Activated gamma-delta T cell (primary cell): ENCODE measurements at places on chromosomes 1 and 21.

- no peak for DNase-seq
Measured at GRCh38 chr1:188365874-188366273, 1537.1 kb downstream of the PLA2G4A start.

DNA sequence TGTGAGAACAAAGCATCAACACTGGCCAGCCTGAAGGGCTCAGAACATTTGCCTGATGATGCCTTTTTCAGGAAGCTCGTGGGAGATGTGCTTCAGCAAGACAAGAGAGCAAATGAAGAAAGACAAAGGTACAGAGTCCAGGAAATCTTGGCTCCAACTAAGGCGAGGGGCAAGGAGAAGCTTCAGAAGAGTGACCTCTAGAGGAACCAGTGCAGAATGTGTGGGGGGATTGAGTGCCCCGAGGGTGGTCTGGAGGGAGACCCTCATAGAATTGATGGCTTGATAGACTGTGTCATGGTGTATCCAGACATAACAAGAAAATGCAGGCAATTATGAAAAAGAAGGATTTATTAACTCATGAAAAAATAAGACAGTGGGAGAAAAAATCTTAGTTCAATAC lies 15.3 kb upstream of the NLRP3 start:
- no peak for DNase-seq

DNA sequence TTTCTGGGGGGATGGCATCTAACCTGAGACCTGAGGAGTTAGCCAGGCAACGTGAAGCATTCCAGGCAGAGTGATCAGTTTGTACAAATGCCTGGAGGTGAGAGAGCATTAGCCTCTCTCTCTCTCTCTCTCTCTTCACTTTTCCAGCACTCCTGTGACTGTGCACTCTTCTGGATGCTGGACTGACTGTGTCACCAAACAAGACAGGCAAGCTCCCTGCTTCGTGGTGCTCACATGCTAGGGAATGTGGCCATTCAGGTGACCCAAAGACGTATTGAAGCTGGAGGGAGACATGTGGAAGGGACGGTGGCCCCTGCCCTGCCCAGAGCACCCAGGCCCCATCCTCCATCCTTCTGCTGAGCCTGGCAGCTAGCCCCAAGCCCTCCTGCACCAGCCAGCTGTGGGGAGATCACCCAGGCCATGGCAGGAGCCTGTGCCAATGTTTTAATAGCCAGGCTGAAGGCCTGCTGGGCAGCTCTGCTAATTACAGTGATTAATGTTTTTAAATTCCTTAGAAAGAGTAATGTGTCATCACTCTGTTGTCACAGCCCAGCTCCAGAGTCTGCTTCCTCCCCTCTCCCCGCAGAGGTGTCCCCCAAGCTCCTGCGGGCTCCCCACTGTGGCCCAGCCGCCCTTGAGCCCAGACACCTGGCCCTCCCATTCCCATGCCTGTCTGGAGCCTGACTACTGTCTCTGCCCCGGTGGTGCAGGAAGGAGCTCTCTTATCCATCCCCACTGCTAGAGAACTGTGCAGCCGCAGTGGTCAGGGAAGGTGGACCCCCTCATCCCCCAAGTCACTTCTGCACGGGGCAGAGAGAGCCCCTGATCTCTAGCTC lies 48.9 kb downstream of the UBIAD1 start:
- no peak for DNase-seq

GRCh38 chr1:101219924-101220870 lies 16.6 kb upstream of the S1PR1 start:
- no peak for DNase-seq

DNA sequence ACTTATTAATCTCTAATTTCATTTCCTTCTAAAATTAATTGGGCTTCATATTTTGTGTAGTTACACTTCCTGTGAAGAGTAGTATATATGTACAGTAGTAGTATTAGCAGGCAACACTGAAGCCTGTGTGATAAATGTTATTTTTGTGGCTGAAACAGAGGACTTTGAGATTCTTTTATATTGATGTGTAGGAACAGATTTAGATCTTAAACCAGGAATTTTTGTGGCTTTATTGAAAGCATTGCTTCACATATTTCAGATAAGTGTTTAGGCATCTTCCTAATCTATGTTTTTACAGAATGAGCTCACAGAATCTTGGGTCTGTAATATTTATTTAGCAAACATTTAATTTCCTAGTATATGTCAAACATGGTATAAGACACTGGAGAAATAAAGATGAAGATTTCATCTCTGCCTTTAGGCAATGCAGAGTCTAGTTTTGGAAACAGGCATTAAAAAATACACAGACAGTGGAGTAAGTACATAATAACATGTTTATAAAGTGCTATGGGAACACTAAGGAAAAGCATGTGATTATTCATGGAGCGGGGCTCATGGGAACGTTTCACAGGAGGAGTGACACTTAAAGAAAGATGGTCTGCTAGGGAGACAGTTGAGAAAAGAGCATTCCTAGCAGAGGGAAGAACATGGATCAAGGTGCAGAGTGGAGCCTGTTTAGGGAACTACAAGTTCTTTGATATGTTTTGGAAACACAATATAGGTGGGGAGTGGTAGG lies 52.7 kb downstream of the MIGA1 start:
- DNase-seq: no peak

- no peak for DNase-seq
Measured at GRCh38 chr1:212528501-212528900, 80.1 kb upstream of the ATF3 start.

- DNase-seq: no peak
Measured at GRCh38 chr1:194535369-194535768, 1349.0 kb upstream of the B3GALT2 start.

DNA sequence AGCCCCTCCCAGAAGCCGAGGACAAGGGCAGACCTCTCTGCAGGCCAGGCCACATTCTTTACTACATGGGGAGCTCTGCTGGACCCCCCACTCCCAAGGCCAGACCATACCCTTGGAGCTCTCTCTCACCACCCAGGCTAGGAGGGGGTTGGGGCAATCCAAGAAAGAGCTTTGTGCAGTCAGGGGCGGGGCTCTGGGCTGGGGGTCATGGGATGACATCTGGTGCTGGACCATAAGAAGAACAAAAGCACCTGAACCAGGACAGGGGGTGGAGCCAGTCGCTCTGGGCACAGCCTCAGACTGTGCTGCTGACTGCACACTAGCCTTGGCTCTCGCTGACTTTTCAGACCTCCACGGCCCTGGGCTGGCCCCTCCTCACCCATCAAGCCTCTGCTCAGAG lies 23.1 kb upstream of the AJAP1 start:
- no peak for DNase-seq

DNA sequence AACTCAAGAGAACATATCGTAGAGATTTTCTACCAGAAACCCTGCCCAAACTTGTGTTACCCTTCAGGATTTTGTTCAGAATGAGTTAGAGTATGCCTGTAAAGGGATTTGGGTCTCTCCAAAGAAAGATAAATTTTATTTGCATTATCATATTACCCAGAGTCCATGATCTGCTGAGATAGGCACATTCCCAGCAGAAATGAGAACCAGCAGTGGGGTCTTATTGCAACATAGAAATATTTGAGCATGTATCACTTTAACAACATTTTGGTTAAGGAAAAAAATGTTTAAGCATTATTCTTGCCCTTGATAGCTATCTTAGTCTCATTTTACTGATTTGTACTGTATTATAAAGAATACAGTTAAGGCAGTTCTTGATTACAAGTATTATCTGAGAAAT lies 10.6 kb downstream of the VCAM1 start:
- no peak for DNase-seq

DNA sequence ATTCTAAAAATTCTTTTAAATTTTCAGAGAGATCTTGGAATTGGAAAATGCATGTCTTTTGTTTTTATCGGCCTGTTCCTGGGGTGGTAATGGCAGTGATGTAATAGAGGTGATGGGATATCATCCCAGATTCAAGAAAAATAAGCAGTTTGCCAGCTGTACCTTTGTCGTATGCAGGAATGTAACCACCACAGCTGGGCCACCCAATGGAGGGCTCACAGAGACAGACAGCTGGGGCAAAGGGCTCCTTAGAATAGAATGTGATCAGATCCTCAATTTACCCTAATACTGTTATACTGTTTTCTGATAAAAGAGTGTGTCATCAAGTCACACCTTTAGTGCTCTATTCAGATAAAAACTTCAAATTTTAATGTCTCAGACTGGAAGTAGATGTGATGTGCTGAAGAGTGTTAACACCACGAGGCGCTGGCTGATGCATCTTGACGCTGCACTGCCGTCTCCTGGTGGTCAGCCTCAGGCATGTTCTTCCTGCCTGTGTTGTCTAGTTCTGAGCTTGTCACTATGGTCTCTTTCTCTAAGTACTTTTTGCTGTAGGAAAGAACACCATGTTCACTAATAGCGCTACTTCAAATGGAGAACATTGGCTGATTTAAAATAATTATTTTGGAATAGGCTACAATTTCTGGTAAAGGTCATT lies 78.8 kb downstream of the C1orf21 start:
- no peak for DNase-seq

- DNase-seq: no peak
Measured at GRCh38 chr1:115258302-115258866, 79.7 kb downstream of the NGF start.

DNA sequence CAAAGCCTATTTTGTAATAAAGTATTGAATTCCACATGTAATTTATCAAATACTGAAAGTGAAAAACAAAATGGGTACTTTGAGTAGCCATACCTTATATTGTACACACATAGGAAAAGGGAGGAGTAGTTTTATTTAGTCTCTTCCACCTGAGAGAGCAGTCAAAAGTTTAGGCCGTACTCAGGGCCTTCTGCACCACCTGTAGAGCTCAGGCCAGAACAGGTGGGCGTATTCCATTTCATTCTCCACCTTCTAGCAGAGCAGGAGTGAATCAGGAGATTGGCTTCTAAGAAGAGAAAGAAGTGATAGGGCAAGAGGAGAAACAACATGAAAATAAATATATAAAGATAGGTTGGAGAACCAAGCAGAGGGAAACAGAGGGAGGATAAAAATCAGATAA lies 44.0 kb downstream of the TRAF5 start:
- no peak for DNase-seq

DNA sequence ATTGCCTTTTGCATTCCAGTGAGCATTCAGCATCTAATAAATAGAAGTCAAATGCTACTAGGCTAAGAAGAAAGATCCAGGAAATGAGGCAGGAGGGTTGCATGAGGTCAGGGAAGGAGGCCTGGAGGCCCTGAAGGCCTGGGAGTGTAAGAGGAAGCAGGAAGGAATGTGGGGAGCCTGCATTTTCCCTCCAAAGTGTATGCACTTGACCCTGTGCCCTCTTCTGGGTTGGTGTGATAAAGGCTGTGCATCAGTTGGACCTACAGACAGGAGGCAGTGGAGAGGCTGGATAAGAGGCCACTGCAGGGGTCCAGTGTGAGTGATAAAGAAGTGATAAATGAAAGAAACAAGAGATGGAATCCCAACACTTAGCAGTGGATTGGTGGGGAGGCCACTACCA lies 20.4 kb downstream of the KIAA1614 start:
- no peak for DNase-seq

DNA sequence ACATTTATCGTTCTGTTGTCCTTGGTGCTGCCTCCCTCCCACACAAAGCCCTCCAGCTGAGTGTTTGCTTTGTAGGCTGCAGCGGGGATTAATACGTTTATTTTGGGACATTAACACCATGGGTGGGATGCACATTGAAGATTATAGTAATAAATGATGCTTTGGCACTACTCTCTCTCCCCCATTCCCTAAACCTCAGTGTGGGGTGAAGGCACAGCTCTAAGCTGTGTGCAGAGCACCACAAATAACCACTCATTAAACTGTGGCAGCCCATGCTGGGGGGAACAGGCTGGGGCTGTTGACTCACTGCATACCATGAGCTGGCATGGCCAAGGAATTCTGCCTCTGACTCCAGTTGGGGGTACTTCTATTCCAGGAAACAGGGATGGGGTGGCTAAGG lies 7.7 kb downstream of the PCP4L1 start:
- DNase-seq: no peak

DNA sequence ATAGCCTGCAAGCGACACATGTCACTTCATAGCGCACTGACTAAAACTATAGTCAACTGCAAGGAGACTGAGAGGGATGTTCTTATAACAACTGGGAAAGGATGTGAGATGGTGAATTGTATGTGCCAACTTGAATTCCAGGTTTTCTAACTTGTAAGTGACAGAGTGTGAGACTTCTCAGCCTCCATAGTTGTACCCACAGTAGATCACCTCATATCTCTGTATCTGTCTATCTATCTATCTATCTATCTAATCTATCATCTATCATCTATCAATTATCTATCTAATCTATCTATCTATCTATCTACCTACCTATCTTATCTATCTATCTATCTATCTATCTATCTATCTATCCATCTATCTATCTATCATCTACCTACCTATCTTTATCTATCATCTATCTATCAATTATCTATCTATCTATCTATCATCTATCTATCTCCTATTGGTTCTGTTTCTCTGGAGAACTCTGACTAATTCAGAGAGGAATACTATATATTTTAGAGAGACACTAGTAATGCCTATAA lies 162.3 kb downstream of the CTH start:
- DNase-seq: no peak

- no peak for DNase-seq
Measured at GRCh38 chr1:55278378-55278777, 63.2 kb upstream of the USP24 start.

DNA sequence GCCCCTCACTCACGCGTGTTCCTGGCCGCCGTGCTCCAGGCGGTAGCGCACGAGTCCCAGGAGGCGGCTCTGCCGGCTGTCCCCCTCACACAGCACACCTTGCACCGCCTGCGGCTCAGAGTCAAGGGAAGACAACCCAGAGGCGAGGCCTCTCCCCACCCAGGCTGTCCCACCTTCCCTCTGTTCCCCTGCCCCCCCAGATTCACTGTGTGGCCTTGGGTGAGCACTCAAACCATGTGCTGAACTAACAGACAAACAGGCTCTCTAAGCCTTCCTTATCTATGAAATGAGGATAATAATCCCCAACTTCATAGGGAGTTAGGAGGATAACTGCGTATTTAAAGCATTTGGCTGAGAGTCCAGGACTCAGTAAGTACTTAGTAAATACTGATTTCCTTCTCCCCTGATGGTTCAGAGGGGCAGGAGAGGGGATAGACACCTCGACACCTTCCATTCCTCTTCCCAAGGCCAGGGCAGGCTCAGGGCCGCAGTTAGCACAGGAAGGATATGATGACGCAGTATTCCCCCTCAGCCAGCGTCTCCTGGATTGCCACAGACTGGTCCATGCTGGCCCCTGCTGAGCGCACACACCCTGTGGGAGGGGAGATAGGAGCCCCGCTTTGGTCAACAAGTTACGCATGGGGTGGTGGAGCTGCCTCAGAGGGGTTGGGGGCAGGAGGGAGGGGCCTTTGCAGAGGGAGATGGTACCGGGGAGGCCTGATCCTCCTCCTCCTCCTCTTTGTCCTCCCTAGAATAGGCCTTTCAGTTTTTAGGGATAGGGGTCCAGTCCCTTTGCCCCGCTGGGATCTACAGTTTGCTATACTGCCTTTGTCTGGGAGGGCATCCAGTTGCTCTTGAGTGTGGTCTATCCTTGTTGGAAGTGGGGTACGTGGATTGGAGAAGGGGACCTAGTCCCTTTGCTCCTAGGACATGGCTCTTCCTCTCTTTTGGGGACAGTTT lies 830 bp downstream of the INPP5B start:
- no peak for DNase-seq

GRCh38 chr1:41981796-41982195 lies 63.1 kb upstream of the HIVEP3 start:
- DNase-seq: no peak
